ENCODE measurements at places on chromosomes 7 and 10.

DNA sequence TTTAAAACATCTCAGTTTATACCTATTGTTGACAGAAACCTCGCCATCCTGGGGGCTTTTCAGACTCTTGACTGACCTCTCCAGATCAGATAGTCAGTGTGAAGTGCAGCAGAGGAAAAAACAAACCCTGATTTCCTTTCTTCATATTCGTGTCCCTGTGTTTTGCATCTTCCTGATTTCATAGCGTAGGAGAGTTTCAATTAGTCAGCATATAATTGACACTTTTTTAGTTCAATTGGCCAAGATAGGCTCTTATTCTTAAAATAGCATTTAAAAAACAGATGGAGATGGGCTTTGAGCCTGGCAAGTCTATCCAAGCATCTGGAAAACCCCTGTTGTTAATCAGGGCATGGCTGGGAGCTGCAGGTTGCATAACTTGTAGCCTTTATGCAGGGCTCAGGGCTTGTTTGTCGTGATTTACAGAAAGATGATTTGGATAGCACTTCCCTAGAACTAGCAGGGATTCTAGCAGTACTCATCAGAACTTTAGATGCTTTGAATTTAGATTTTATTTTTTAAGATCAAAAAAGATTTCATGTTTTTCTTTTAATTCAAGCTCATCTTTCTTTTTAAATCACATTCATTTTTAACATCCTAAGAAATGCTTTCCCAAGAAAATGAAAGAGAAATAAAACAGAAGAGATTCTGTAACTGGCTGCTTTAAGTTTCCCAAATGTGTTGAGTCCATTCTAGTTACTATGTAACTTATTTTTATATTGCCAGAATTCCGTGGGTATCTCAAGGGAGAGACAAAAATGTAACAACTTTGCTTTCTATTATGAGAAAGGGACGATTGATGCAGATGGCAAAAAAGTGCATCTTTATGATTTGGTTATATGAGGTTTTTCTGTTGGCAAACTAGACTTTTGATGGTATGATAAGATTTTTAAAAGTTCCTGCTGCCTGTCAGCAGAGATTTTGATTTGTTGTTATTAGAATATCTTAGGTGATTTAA, 270.8 kb upstream of the FZD8 start:
- no peak overlapping the region for H3K27ac ChIP-seq
- H3K4me1 ChIP-seq, result no peaks in the 10 kb centered on the region
- no peak overlapping the region for H3K4me3 ChIP-seq

DNA sequence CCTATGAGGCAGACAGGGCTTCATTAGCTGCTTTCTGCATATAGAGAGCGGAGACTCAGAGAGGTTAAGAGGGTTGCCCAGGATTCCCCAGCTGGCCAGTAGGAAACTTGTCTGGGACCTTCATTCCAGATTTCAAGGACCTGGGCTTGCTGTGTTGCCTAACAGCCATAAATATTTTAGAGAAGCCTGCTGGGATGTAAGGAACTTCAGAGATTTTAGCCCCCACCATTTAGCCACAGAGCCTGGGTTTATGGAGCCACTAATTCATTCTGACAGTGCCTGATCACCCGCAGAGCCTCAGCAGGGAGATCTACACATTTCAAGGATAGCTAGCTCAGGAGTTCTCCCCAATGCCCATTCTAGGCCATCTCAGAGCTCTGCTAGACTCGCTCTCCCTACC, 56.6 kb upstream of the TRUB1 start:
- H3K4me3 ChIP-seq, result no peak overlapping the region
- DNase-seq, result no peak
- no peak overlapping the region for H3K27ac ChIP-seq

DNA sequence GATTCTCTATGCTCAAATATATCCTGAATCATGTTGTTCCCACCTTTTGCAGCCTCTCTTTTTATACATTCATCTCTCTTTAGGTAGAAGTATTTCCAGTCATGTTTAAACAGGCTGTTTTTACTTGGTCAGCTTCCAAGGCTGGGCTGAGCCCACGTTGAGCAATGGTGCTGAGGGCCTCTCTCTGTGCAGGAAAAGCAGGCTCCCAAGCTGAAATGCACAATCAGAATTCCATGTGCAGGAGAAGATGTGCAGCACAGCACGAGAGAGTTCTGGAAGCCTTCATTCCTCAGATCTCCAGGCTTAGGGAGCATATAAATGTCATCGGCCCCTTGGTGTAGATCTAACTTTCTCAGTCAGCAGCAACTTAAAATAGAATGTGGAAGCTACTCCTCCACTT, 588.5 kb downstream of the TNS3 start:
- no peak overlapping the region for H3K4me3 ChIP-seq
- DNase-seq, result no peak
- no peak overlapping the region for H3K27ac ChIP-seq
- no peaks in the 10 kb centered on the region for H3K4me1 ChIP-seq
- no peaks in the 10 kb centered on the region for H3K27me3 ChIP-seq
- no peaks in the 10 kb centered on the region for H3K36me3 ChIP-seq

DNA sequence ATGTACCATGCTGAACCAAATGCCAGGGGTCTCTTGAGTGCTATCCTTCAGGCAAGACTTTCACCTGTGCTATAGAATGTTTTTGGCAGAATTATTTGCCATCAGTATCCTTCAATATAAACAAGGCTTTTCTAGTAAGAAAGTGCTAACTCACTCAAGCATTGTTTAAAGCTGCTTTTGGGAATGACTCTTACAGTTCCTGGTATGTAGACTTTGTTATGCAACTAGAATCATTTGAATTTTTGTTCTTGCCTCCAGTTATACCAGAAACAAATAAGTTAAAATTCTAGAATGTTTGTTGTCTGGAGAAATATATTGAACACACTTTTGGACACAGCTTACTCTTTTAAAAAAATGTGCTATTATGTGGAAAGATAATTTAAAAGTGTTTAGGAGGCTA, 39.5 kb upstream of the RTKN2 start:
- H3K27me3 ChIP-seq, result no peaks in the 10 kb centered on the region
- H3K4me3 ChIP-seq, result no peak overlapping the region
- no peak overlapping the region for H3K27ac ChIP-seq
- no peak for DNase-seq
- H3K4me1 ChIP-seq, result peaks cover 28% of the 10 kb centered on the region

DNA sequence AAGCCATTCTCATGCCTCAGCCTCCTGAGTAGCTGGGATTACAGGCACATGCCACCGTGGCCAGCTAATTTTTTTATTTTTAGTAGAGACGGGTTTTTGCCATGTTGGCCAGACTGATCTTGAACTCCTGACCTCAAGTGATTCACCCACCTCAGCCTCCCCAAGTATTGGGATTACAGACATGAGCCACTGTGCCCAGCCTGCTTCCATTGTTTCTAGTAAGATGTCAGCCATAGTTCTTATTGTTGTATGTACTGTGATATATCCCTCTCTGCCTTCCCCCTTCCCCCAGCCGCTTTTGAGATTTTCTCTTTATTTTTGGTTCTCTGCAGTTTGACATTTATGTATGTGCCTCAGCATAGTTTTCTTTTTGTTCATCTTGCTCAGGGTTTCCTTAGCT, 87.9 kb upstream of the KLF14 start:
- no peaks in the 10 kb centered on the region for H3K36me3 ChIP-seq
- H3K4me1 ChIP-seq, result no peaks in the 10 kb centered on the region
- no peak overlapping the region for H3K4me3 ChIP-seq
- H3K27ac ChIP-seq, result no peak overlapping the region

- H3K27ac ChIP-seq, result no peak overlapping the region
- H3K36me3 ChIP-seq, result no peaks in the 10 kb centered on the region
- no peaks in the 10 kb centered on the region for H3K4me1 ChIP-seq
- H3K4me3 ChIP-seq, result no peak overlapping the region
- no peaks in the 10 kb centered on the region for H3K27me3 ChIP-seq
These were observed 36.5 kb downstream of the RAPGEF5 start for GRCh38 chr7:22320416-22320815.

GRCh38 chr7:78326876-78327275, 528.3 kb downstream of the PHTF2 start:
- H3K36me3 ChIP-seq, result no peaks in the 10 kb centered on the region
- no peak for DNase-seq
- no peaks in the 10 kb centered on the region for H3K27me3 ChIP-seq
- H3K4me1 ChIP-seq, result no peaks in the 10 kb centered on the region
- no peak overlapping the region for H3K4me3 ChIP-seq

GRCh38 chr7:94047956-94048355, 43.8 kb upstream of the BET1 start:
- no peaks in the 10 kb centered on the region for H3K4me1 ChIP-seq
- no peak overlapping the region for H3K27ac ChIP-seq
- H3K36me3 ChIP-seq, result no peaks in the 10 kb centered on the region
- DNase-seq, result no peak
- no peaks in the 10 kb centered on the region for H3K27me3 ChIP-seq

DNA sequence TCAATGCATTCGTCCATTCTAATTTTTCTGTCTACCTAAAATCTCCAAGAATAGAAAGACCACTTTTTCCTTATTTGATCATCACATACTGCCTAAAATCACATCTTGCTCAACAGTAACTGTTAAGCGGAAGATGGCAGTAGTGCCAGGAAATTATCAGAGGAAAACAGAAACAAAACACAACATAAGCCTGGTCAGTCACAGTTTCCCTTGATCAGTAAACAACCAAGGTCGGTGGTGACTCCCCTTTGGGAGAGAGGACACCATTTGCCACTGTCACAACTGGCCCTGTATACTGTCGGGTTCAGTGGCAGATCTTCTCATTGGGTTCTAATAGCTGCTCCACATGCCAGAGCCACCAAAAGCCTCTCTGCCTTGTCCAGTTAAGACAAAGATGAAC, 106.6 kb downstream of the PLXNA4 start:
- no peaks in the 10 kb centered on the region for H3K4me1 ChIP-seq
- H3K36me3 ChIP-seq, result no peaks in the 10 kb centered on the region
- no peak overlapping the region for H3K4me3 ChIP-seq
- DNase-seq, result no peak

GRCh38 chr7:155069992-155070751, at the start of gene HTR5A:
Gene HTR5A (plus strand): TSS chr7:155070324. CDS start chr7:155070900, 576 bp downstream.
- peaks cover 15% of the 10 kb centered on the region for H3K27me3 ChIP-seq
- H3K4me3 ChIP-seq, result no peak within 1 kb of the TSS
- DNase-seq, result peak; percentile 78
- H3K4me1 ChIP-seq, result no peaks in the 10 kb centered on the region
- H3K36me3 ChIP-seq, result no peaks in the 10 kb centered on the region

- no peaks in the 10 kb centered on the region for H3K27me3 ChIP-seq
- no peaks in the 10 kb centered on the region for H3K36me3 ChIP-seq
- no peak overlapping the region for H3K4me3 ChIP-seq
- no peak for DNase-seq
- no peak overlapping the region for H3K27ac ChIP-seq
These were observed 64.2 kb upstream of the DKK1 start for GRCh38 chr10:52249850-52250395.

DNA sequence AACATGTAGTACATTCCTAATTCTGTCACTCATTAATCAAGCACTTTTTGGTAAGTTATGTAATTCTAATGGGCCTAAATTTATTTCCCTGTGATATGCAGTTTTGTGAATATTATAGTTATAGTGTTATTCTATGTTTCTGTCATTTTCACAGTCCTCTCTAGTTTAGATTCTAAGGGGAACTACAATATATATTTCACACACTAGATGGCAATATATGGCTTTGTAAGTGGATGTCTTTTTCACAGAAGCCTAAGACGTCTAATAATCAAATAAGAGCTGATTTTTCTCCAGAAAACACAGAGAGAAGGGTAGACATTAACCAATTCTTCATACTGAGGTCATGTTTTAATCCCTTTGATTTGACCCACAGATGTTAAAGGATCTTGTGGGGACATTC, 18.0 kb downstream of the RNLS start:
- no peak overlapping the region for H3K4me3 ChIP-seq
- no peaks in the 10 kb centered on the region for H3K4me1 ChIP-seq
- no peaks in the 10 kb centered on the region for H3K27me3 ChIP-seq

DNA sequence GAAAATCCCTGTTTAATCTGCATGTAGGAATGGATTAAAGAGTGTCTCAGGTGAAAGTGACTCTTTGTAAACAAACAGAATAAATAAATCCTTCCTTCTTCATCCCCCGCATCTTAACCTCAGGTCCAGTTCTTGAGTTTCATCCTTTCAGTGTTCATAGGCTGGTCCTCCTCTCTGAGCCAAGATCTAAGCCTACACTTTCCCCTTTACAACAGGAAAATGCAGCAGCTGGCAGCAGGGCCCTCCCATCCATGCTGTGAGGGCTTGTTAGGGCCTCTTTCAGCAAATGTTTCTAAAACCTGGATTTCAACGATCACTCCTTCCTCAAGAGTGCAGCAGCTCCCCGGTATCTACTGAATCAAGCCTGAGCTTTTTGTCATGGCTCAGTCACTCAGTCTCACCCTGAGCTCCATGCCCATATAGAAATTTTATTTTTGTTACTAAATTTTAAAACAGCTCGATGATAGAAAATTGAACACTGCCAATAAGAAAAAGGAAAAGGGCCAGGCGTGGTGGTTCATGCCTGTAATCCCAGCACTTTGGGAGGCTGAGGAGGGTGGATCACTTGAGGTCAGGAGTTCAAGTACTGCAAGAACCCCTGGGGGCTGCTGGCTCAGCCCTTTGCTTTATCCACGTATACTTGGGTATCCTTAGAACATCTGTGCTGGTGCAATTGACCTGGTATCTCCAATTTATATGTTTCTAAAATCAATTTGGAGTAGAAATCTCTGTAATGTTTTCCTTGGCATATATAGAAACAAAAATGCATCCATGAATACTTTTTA, 15.6 kb downstream of the BLNK start:
- H3K27me3 ChIP-seq, result no peaks in the 10 kb centered on the region
- H3K4me1 ChIP-seq, result no peaks in the 10 kb centered on the region
- no peak for DNase-seq
- no peak overlapping the region for H3K27ac ChIP-seq

- DNase-seq, result no peak
- no peaks in the 10 kb centered on the region for H3K4me1 ChIP-seq
- H3K36me3 ChIP-seq, result no peaks in the 10 kb centered on the region
- no peak overlapping the region for H3K27ac ChIP-seq
These were observed 37.5 kb downstream of the CASD1 start for GRCh38 chr7:94547126-94547525.

DNA sequence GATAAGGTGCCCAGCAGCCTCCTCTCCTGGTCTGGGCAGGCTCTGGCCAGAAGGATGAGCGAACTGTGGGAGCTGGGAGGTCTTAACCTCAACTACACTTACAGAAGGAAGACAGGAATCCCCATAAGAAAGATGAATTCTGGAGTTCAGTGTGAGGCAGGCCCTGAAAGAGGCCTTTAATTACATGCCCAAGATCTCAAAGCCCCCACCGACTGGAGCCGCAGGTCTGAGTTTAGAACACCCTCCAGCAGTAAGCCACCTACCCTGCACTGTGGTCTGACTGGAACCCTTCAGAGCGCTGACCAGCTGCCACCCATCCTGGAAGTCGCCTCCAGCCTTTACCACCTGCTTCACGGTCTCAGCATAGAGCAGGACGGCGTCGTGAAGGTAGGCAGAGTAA, 28.2 kb upstream of the ACSL5 start:
- DNase-seq, result no peak
- H3K27ac ChIP-seq, result no peak overlapping the region
- no peaks in the 10 kb centered on the region for H3K4me1 ChIP-seq
- no peak overlapping the region for H3K4me3 ChIP-seq
- no peaks in the 10 kb centered on the region for H3K27me3 ChIP-seq

GRCh38 chr10:3848775-3849635, 64.0 kb upstream of the KLF6 start:
- H3K27me3 ChIP-seq, result no peaks in the 10 kb centered on the region
- H3K27ac ChIP-seq, result no peak overlapping the region

Data from naive thymus-derived CD4-positive, alpha-beta T cell (primary cell).